ENCODE measurements at places on chromosomes 4 and X.
A peak's percentile ranks its signal among the peaks of the same experiment; 100 is the strongest.

- peak; percentile 8 for DNase-seq
These were observed 147.5 kb upstream of the SMIM31 start for GRCh38 chr4:164606478-164606877.

DNA sequence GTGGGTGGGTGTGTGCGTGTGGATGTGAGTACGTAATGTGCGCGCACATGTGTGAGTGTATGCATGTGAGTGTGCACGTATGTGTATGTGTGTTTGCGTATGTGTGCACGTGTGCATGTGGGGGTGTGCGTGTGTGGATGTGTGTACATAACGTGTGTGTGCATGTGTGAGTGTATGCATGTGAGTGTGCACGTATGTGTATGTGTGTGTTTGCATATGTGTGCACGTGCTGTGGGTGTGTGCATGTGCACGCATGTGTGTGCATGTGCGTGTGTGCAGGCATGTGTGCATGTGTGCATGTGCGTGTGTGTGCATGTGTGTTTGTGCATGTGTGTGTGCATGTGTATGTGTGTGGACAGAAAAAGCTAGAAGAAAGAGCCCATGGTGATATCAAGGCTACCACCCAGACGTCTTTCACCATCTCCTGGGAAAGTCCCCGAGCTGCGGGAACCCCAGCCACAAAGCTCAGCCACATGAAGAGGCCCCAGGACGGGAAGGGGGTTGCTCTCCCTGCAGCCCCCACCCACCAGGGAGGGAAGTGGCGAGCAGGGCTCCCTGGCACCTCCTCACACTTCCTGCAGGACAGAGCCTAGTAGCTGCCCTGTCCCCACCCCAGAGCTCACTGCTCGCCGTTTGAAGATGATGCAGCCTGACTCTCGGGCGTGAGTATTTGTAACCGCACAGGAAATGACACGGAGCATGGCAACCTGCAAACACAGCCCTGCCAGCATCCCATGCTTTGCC lies 108.3 kb downstream of the DCTD start:
- peak; percentile 67 for DNase-seq

DNA sequence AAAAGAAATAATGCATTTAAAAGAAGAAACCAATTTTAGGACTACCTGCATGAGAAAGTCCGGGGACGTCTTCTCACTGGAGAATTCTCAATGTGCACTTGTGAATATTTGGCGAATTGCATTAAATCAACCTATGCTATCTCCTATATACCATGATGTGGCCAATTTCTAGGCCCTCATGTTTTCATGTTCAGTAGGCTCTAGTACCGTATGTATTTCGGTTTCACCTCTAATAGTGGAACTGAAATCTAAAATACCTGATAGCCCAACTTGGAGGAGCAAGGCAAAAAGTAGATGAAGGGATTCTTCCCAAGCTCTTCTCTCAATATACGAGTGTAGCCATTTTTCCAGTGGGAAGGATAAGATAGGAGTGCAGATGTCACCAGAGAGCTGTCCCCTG lies 11.4 kb upstream of the FGF2 start:
- DNase-seq: no peak

- DNase-seq: no peak
These were observed 55.4 kb downstream of the HUWE1 start for GRCh38 chrX:53631156-53631555.

DNA sequence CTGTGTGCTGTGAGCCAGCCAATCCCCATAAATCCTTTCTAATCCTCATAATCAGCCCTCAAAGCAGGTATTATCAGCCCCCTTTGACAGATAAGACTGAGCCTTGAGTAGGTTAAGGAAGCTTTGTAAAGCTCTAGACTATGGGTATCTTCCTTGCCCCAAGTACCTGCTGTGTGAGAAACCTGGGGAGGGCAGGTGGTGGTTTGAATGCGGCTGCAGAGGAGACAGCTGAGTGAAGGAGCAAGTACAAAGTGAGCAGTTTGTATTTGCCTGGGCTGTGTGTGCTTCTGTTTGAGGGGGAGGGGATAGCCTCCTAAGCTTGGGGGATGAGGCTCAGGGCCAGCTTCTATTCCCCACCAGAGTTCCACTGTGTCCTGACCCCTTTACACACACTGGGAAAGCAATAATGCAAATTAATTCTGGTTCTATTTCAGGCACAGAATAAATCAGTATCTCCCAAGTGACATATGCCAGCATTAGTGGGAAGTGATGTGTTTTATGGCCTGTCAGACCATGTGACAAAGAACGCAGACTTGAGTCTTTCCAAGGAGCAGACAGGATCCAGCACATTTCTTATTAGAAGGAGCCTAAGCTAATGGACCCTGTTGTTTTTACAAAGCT lies 63.5 kb downstream of the EVC start:
- DNase-seq: no peak

GRCh38 chr4:123298801-123299200 lies 97.8 kb upstream of the SPRY1 start:
- no peak for DNase-seq

- no peak for DNase-seq
These were observed 48.5 kb downstream of the ZNF141 start for GRCh38 chr4:385934-386707.

DNA sequence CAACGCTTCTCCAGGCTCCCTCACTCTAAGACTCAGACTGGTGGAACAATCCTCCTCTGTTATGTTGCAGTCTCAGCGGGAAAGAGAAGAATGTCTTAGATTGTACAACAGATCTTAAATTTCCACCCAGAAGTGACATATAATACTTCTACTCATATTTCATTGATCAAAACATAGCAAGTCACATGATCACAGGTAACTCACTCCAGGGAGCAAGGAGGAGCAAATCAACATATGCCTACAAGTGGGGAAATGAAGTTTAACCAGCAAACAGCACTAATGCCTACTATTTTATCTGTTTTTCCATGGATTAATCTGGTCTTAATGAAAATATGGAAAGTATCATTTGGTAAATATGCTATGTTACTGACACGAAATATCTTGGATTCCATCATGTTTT lies 819.8 kb downstream of the CCSER1 start:
- no peak for DNase-seq

Measured in GM20000 (cell line).